Stimulated activated CD8-positive, alpha-beta memory T cell treated with anti-CD3 and anti-CD28 coated beads, Interleukin-4, amount 100 ng/mL, for 48 hours (primary cell): ENCODE measurements at places on chromosomes 6 and 20.

GRCh38 chr6:18506382-18507017 lies 119.3 kb downstream of the RNF144B start:
- no peak for DNase-seq

DNA sequence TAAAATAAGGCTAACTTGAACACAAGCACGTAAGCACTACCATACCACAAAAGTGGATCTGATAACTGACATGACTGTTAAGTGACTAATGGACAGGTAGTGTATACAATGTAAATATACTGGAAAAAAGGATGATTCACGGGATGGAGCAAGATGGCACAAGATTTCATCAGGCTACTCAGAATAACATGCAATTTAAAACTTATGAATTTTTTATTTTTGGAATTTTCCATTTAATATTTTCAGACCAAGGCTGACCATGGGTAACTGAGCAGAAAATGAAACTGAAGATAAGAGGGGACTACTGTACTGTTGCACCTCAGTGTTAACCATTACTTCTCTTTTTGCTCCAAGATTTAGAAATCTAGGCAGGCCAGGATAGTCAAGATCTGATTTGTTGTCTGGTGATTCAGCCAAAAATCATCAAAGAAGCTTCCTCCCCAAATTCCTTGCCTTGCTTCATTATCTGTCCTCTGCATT lies 45.4 kb downstream of the TPBG start:
- no peak for DNase-seq

GRCh38 chr6:6224933-6225486 lies 95.5 kb downstream of the F13A1 start:
- DNase-seq = no peak

GRCh38 chr20:19649041-19649440 lies 109.0 kb upstream of the RIN2 start:
- DNase-seq = no peak

DNA sequence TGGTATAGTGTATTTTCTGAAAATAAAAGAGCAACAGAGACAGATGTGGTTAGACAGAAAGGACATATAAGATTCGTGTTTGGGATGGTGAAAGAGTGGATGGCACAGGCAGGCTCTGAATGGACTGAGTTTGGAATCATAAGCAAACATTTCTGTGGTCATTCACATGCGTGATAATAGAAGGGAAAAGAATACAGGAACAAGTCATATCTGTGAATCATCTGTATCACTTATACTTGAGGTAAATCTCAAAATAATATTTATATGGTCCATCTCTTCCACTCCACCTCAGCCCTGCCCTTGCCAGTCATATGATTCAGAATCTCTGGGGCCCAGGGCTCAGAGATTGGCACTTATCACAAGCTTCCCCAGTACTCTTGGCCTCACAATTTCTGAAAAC lies 535.1 kb downstream of the BCKDHB start:
- no peak for DNase-seq

GRCh38 chr20:54368570-54368969 lies 106.8 kb upstream of the DOK5 start:
- no peak for DNase-seq

GRCh38 chr6:34485321-34486060 lies 19.6 kb downstream of the PACSIN1 start:
- no peak for DNase-seq

DNA sequence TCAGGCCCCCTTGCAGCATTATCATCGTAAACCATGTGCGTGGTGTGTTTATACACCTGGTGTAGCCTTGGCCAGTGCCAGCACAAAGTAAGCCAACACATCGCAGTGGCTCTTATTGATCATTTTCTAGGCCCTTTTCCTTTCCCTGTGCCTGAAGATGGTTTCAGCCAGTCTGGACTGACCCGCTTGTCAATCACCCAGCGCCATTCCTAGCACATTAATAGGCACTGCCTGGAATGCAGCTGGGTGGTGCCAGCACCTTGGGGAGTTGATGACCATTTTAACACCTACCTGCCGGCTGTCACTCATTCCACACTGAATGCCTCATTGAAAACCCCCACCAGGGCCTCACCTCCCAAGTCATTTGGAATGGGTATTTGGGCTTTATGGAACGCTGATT lies 4.9 kb upstream of the UQCC2 start:
- DNase-seq = no peak

GRCh38 chr20:33175123-33175522 lies 7.2 kb downstream of the BPIFA2 start:
- no peak for DNase-seq

- DNase-seq = no peak
Measured at GRCh38 chr6:44662461-44663121, 275.1 kb downstream of the CDC5L start.

DNA sequence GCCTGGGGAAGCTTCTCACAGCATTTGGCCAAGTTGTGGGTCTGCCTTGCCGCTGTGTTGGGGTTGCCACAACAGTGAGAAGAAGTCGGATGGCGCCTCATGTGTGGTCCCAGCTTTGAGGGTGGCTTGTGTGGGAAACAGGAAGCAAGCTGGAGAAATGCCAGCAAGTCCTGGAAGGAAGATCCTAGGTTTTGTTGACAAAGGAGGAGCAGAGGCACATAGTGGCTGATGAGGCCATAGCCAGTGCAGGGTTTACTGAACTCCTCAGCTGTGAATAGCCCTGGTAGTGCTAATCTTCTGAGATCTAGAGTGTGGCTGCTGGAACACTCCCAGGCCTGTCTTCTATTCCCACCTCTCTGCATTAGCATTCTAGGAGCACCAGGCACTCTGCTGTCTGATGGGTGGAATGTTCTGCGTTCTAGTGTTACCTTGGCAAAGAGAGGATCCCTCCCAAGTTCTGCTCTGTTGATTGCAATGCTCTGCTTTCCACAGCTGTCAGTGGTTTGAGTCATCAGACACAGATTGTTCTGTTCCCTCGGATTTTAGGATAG lies 25.2 kb downstream of the SNPH start:
- DNase-seq = no peak

DNA sequence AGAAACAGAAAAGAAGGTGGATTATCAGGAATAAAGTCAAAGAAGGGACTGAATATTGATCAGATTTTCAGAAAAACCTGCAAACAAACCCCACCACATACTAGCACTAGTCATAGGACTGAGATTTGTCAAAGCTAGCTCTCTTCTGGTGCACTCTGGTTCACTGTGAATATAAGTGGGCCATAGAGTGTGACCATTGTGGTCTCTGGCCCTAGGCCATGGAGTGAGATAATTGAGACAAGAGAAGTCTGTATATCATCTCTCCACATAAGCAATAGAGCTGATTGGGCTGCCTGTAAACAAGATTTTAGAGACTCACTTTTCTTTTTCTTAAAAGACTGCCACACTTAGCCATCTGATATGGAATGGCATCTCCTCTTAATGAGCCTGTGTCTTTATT lies 247.2 kb downstream of the LAMA2 start:
- DNase-seq = no peak
